ENCODE measurements at places on chromosomes 13 and 19.

DNA sequence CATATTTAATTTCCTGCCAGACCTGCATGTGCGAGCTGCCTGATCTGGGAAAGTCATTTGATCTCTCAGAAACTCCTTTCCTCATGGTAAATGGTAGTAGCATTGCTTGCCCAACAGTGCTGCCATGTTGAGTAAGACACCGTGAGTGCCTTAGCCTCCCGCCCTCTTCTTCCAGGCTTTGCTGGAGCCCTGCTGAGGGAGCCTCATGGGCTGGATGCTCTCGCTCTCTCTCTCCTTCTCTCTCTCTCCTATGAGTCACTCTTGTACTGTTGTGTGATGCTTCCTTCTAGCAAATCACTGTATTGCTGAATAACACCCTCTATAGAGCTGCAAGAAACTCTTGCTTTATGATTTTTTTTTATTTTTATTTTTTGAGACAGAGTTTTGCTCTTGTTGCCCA lies 365.5 kb downstream of the UQCRFS1 start:
- DNase-seq, result no peak

DNA sequence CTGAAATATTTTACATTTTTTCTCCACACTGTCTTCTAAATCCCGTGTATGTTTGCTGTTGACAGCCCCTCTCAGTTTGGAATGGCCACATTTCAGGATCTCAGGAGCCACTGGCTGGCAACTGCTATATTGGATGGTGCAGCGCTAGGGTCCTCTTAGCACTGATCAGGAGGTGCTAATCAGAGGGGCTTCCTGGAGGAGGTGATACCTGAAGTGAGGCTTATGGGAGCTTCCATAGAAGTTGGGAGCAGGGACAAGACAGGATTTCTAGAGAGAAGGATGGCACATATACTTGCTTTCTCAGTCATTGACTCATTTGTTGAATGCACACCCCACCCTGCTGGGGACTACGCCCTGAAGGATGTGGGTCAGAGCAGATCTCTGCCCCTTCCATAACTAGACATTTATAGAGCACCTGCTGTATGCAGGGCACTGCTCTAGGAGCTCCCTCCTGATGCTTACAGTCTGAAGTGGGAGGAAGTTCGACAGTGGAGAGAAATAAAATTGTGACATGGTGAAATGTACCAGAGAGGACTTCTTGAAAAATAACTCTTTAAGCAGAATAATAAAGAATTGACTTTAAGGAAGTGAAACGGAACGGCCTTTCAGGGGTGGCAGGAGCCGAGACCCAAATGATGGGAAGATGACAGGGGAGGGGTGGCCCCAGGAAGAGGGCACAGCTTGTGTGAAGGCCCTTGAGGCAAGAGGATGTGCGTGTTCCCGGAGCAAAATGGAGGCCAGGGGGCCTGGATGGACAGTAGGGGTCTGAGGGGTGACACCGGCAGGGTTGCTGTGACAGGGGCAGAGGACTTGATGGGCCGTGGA lies 13.1 kb downstream of the AP2A1 start:
- no peak for DNase-seq

DNA sequence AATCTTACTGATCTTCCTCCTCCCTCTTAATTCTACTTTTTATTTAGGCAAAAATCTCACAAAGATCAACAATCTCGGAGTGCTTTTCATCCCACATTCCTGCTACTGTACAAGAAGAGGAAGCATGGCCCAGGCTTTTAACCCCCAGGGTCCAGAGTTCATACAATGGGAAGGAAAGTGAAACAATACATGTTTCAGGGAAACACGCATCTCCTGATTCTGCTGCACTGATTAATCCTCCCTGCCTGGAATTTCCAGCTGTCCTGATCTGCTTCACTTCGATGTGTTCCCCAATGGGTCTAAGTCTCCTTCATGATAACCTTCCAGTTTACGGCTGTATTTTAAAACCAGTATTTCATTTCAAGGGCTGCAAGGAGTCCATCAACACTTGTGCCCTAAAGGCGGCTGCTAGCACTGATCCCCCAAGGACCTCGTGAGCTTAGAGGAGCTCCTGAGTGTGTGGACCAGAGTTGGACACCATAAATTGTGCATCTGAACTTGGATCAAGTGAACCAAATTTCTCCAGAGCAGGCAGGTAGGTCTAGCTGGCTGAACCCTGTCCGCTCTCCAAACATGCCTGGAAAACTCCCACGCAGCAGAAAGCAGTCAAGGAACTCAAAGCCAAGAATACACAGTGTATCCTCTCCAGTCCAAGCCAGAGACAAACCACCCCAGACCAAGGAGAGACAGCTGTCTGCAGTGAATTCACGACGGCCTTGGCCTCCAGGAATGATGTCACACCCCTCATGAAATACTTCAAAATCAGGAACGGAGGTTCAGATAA lies 44.3 kb downstream of the COL4A1 start:
- DNase-seq, result no peak

DNA sequence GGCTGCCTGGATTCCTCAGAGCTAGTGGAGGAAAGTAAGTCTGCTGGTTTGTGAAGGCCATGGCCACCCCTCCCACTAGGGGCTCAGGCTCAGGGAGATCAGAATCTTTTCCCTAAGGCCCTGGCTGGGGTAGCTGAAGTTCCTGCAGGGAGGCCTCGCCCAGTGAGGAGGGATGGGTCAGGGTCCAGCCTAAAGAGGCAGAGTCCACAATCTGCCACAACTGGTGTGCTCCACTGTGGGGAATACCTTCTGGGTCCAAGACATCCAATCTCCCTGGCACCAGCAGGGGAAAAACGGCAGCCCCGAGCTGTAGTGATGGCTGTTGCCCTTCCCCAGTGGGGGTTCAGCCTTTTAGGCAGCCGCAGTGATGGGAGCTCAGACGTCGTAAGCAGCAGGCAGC lies 23.2 kb downstream of the IGFL3 start:
- DNase-seq, result no peak

- peak; percentile 58 for DNase-seq
These were observed 22.1 kb upstream of the F7 start for GRCh38 chr13:113083402-113084061.

- no peak for DNase-seq
These were observed 80.7 kb upstream of the OLFM4 start for GRCh38 chr13:52947921-52948373.

- DNase-seq, result no peak
These were observed 4.0 kb upstream of the PNMA8B start for GRCh38 chr19:46499692-46500091.

Measured in right lung (tissue), 10 donors.